ENCODE measurements at places on chromosomes 7 and 10.

DNA sequence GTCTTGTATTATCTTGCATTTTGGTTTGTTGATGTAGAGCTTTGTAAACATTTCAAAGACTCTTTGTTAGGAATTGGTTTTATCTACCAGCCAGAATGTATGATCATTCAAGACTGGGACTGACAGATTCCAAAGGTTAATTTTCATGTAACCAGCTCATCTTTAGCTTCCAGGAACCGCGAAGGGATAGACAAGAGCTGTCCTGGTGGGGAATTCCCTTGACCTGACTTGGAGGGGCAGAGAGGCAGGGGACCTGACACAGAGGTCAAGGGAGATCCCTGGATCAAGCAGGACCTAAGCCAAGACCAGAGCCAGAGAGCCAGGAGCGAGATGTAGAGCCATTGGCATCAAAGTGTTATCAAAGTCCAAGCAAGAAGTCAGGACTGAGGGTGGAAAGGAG is 6.6 kb upstream of the LOXL4 start:
- DNase-seq = no peak

DNA sequence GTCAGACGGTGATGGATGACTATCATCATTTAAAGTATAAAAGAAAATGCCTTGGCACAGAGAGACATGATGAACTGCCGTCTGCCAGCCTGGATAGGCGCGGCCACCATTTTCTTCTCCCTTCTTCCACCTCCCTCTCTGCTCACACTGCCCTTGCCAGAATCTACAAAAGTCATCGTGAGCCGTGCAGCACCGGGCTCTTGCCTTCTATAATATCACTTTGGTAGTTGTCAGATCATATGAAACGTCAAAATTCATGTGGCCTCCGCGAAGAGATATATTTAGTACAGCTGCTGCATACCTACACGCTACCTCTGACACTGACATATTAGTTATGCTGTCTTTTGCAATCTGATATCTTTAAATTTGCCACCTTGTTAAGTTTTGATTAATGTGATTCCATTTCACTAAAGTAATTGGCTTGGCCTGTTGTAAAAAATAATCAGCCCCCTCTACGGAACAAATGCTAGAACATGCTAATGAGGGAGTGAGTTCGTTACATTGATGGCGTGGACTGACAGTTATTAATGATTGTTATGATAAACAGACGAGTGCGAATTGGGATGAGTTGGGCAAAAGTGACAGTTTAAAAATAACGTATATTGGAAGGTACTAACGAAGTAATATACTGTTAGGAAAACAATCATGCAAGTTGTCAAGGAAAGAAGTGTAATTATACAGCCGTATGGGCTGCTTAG is 214.9 kb downstream of the LRMDA start:
- DNase-seq = no peak

DNA sequence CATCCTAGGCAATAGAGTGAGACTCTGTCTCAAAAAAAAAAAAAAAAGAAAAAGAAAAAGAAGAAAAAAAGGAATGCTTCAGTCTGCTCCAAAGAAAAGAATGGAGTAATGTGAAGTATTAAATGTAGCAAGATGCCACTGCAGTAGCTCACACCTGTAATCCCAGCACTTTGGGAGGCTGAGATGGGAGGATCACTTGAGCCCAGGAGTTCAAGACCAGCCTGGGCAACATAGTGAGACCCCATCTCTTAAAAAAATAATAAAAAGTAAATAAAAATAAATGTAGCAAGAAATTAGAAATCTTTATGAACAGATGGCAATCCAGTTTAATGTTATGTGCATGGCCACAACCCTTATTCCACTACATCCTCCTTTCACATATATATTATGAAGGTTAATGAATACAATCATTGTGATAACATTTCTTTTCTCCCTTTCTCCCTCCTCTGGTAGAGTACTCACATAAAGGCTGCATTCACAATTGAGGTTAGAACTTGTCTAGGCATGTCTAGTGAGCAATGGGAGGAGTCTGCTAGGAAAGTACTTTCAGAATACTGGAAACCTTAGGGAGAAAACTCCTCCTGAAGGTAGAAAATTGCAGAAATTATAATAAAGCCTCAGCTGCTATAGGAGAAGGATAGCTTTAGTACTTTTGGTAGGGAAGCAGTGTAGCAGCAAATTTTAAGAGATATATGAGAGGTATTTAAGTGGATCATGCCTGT is 20.4 kb downstream of the KLLN start:
- DNase-seq = no peak

DNA sequence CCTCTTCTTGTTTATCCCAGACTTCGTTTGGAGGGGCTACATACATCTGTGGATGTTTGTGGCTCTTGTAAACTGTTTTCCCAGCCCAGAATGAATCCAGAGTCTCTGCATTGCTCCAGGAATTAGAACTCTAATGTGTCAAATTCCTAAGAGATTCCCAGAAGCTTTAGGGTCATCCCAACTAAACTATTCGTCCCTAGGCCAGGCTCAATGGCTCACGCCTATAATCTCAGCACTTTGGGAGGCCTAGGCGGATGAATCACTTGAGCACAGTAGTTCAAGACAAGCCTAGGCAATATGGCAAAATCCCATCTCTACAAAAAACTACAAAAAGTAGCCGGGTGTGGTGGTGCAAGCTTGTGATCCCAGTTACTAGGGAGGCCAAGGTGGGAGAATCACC is 28.5 kb downstream of the ARHGAP19 start:
- DNase-seq = no peak

DNA sequence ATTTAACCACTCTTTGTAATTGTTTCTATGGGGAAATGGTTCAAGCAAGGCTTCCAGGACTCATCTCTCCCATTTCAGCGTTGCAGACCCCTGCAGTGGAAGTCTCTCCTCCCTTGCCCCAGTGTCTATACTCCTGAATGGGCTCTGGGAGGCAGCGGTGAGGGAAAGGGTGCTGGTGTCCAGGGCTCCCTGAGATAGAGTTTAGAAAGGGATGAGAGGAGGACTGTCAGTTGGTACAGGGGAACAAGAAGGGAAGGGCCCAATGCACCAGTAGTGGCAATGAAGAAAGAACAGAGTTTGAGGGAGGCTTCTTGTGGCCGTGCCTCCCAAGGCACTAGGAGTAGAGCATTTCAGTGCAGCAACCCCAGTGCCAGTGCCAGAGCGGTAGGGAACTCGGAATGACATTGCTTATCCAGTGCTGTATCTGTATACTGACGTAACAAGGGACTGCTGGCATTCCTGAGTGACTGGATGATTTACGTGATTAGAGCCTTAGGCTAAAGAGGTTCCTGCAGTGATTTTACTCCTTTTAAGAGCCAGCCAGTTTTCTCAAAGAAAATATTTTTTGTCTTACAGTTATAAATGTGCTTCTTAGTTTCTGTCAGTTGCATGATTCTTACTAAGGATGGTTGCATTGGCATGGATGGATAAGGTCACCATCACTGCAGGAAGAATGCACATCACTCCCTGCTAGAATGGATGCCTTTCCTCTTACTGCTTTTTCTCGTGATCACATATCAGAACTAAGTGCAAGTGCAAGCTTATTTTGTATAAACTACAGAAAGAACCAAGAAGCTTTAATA is 28.0 kb downstream of the PRPF18 start:
- peak; percentile 55 for DNase-seq

DNA sequence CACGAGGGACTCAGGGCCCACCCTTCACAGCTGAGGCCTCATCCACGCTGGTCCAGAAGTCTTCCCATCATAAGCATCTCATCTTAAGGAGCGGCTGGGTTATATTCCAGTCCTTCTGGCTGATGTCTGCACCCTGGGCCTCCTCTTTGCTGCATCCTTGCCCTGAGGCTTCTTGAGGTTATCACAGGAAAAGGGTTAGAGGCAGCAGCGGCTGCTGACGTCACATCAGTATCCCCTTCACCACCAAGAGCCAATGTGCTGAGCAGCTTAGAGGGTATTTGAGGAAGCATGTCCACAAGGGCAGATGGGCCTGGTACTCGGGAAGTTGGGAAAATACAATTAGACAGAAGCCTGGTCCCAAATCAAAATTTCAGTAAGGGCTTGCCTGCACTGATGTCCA is 125.1 kb downstream of the PLXNA4 start:
- no peak for DNase-seq

DNA sequence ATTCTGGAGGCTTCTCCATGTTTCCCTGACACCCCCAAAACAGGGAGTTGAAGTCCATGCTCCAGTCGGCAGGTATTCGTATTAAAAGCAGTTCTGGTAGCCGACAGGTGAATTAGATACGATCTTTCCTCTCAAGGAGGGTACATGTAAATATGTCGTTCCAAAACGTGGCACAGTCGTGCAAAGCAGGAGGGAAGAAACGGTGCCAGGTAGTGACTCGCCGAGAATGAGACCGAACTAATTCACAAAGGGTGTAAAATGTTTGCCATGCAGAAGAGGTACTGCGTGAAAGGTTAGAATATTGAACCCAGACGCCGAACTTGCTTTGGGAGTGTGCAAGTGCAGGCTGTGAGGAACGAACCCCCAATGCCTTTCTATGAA is 483 bp downstream of the EDRF1 start:
- DNase-seq = no peak

GRCh38 chr10:95431900-95432342 is 129.2 kb downstream of the SORBS1 start:
- DNase-seq = no peak

DNA sequence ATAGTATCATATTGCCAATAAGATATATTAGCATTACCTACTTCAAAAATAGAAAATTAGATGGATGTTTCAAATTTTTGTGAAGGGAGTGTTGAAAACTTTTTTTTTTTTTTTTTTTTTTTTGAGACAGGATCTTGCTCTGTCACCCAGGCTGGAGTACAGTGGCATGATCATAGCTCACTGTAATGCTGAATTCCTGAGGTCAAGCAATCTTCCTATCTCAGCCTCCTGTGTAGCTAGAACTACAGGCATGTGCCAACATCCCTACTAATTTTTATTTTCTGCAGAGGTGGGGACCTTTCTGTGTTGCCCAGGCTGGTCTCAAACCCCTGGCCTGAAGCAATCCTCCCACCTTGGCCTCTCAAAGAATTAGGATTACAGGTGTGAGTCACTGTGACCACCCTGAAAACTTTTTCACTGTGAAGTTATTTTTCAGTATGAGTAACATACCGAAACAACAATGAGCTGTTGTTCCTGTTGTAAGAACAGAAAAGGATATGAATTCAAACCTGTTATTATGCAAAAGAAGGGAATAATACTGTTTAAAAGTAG is 266.9 kb downstream of the NEBL start:
- no peak for DNase-seq

- no peak for DNase-seq
These were observed 50.8 kb downstream of the KCNH2 start for GRCh38 chr7:150927157-150927955.

- DNase-seq = no peak
These were observed 147.1 kb upstream of the GHITM start for GRCh38 chr10:83991986-83992753.

DNA sequence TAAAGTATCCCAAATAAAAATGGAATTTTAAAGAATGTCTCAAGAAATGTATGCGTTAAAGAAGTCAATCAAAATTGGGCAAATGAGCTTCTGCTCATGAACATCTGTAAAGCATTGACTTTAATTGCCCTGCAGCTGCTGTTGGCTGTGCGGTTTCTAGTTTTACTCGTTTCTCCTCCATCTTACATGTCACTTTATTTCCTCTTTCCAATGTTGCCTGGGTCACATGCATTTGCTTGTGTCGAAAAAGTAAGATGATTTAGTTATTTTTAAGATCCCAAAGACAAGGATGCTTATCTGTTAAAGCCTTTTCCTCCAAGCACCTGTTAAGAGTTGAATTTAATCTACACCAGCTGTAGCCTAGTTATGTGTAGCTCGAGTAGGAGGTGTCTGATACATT is 310.4 kb downstream of the EXOC4 start:
- DNase-seq = no peak

DNA sequence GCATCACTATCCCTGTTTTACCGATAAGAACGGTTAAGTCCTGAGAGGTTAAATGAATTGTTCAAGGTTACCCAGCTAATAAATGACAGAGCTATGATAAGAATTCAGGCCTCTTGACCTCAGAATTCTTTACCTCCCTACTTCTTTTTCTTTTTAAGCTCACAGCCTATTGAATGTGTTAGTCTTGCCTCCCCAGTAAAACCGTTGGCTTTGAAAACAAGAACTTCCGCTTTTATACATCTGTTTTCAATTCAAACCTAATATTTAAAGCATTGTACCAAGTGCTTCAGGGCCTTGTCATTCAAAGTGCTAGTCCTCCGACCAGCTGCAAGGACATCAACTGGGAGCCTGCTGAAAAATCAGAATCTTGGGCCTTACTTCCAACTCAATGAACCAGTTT is 15.6 kb downstream of the SEC31B start:
- no peak for DNase-seq

- DNase-seq = no peak
These were observed 14.7 kb downstream of the RNF32 start for GRCh38 chr7:156655251-156655650.

DNA sequence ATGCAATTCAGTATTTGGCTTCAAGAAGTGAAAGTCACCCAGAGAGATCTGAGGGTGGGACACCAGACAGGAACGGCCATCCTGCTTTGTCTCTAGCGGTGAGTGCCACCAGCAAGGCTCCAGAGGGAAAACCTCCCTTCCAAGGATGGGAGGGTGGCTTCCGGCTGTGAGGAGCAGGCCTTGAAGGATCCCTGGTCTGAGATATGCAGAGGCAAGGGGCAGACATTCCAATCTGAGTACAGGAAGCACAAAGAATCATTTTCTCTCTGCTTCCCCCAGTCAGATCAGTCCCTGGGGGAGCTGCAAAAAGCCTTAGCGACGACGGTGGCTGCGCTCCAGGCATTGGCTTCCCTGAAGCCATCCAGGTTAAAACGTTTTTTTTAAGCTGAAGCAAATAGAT is 167.4 kb downstream of the TEX36 start:
- DNase-seq = no peak

GRCh38 chr10:29666201-29666600 is 31.4 kb upstream of the SVIL start:
- DNase-seq = no peak

- peak; percentile 71 for DNase-seq
These were observed 88.3 kb upstream of the CYP26C1 start for GRCh38 chr10:92972066-92972870.

GRCh38 chr7:107856806-107857540 is 34.0 kb upstream of the DLD start:
- DNase-seq = no peak

DNA sequence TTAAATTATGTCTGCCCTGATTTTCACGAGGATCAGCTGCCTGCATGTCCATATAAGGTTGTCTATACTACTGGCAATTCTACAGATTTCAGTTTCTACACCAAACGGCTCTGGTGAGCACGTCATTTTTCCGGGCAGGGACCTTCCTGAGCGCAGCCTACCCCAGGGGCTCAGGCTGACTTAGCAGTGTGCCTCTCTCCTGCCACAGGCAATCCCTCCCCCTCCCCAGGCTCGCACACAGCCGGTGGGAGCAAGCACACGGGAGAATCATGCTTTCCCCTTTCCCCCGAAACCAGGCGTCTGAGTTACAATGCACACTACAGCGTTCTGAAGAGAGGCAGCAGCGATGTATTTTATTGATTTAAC is 1.7 kb downstream of the KLF6 start:
- DNase-seq = no peak

- DNase-seq = no peak
These were observed 13.3 kb downstream of the CCAR1 start for GRCh38 chr10:68734349-68734748.

GRCh38 chr7:47685712-47686376 is 103.9 kb upstream of the TNS3 start:
- DNase-seq = no peak

Measured in AG04449 (cell line).